GM10248 (cell line): ENCODE measurements at places on chromosomes 7 and 10.

DNA sequence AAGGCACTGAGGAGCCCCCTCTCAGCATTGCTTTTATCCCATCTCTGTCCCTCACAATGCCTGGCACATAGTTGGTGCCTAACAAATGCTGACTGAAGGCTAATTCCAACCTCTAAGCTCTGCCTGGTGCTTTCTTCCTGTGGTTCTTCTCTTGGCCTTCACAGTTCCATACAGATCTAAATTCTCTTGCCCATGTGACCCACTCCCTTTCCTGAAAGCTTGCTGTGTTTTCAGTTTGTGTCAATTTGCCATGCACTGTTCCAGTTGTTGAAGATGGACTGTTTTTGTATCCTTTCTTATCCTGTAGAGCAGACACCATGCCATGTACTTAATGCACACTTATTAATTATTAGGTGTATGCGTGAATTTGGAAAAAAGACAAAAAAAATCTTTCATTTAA is 9.2 kb downstream of the TBXAS1 start:
- DNase-seq: no peak

DNA sequence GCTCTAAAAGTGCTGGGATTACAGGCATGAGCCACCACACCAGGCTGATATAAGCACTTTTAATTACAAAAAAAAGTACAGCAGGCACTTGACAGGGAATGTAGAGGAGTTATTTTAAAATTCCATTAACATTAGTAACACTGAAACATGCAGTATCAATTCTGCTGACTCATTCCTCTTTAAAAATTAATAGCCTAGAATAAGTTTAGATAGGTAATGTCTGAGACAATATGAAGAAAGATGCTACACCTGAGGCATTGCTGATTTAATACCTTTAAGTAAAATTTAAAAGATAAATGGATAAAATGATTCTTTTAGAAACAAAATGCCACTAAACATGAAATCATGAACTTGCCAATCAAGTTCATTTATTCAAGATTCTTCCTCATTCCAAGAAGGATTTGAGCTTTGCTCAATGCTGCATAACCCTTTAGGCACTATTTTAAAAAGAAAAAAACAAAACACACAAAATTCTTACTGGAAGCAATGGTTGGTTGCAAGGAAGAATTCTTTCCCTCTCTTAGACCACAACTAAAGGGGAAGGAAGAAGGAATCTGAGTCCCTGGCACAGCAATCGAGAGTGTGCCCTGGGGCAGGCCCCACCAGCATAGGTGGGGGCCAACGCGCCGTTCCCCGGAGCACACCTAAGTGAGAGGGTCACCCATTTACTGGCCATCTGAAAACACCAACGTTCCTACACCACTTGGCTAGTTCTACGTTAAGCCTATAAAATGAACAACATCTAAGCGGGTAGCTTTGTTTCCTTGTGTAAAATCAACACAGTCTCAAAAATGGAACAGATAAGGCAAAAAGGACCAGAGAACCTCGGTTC is 26.6 kb downstream of the ESYT2 start:
- no peak for DNase-seq

GRCh38 chr10:54402576-54402975 is 398.5 kb downstream of the PCDH15 start:
- DNase-seq: no peak

GRCh38 chr7:89072081-89072480 is 276.5 kb upstream of the TEX47 start:
- no peak for DNase-seq

GRCh38 chr7:47045207-47046051 is 536.5 kb downstream of the TNS3 start:
- DNase-seq: no peak

GRCh38 chr10:81101062-81101461 is 563.4 kb downstream of the SH2D4B start:
- DNase-seq: no peak

DNA sequence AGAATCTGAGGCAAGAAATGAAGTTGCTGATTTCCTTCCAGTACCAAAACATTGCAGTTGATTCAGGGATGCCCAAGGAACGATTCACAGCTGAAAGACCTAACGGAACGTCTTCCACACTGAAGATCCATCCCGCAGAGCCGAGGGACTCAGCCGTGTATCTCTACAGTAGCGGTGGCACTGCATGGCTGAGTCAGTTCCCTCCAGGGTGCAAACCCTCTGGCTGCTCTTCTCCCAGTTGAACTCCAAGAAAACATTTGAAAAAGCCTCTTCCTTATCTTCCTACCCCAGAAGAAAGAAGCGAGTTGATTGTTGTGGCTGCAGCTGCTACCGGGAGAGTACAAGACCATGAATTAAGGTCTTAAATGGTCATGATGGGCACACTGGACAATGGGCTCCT is 147.1 kb upstream of the PRSS1 start:
- DNase-seq: no peak
